Cardiac fibroblast (primary cell): ENCODE measurements at places on chromosomes 5 and 9.

DNA sequence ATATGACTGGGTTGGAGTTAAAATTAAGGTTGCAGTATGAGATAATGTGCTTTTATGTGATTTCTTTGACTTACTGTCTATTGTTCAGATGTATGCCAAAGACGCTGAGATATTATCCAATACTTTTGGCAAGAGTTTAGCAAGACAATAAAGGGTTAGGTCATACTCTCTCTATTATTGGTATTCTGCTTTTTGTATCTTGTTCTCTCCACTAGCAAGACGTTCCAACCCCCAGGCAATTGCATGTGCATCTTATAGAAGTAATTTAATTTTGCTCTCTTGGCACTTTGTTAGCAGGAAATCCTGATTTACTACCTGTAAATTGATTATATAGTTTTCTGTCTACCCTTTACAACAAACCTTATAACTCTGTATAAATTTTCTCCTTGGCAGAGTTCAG lies 1093.6 kb downstream of the CDH9 start:
- no peak for DNase-seq

GRCh38 chr5:113675166-113675565 lies 161.7 kb downstream of the YTHDC2 start:
- no peak for DNase-seq

- DNase-seq: no peak
Measured at GRCh38 chr5:160744268-160745101, 107.5 kb downstream of the ATP10B start.

- DNase-seq: no peak
Measured at GRCh38 chr5:126274076-126274762, 149.0 kb upstream of the GRAMD2B start.

DNA sequence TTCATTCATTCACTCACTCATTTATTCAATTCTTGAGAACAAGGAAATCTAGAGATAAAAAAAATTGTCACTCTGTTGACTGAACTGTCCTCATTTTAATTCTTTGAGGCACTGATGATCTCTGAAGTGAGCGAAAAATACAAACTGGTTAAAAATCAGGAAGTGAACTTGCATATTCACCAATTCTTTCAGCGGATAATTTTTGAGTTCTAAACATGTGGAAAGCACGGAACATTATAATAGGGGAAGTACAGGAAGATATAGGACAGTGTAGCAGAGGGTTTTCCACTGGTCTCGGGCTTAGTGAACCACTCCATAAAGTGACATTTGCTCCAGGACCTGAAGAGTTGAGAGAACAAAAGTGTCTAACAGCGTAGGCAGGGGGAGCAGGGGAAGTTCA lies 169.5 kb downstream of the TLR4 start:
- DNase-seq: no peak

GRCh38 chr9:95506678-95507463 lies 9.9 kb downstream of the PTCH1 start:
- peak; percentile 79 for DNase-seq

- peak; percentile 60 for DNase-seq
Measured at GRCh38 chr5:14445576-14446290, 135.9 kb upstream of the OTULINL start.

DNA sequence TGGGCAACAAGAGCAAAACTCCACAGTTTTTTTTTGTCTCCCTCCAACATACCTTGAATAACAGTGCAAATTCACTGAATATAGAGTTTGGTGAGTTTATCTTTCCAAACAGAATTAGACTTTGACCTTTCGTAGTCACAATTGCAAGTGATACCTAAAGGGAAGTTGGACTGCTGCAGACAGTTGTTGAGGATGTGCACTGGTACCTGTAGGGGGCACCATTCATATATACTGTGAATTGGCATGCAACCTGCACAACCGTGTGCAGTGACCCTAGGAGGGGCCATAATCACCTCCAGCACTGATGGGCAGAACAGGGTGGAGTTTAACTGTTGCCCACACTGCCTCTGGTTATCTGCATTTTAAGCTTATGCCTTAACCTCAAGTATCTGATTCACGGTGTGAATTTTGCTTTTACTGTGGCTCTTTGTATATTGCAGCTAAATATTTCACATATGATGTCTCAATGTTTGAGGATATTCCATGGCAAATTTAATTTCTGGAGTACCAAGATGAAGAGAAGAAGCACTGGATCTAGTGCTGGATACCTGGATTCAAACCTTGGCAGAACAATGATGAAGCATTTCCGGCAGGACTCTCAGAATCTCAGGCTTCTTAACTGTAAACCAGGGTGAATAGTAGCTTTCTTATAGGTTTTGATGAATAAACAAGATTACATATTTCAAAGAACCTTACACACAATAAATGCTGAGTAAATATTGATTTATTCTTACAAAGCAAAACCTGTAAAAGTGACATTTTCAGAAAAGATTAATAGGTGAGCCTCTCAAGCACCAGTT lies 144.3 kb downstream of the ACTBL2 start:
- peak; percentile 57 for DNase-seq

DNA sequence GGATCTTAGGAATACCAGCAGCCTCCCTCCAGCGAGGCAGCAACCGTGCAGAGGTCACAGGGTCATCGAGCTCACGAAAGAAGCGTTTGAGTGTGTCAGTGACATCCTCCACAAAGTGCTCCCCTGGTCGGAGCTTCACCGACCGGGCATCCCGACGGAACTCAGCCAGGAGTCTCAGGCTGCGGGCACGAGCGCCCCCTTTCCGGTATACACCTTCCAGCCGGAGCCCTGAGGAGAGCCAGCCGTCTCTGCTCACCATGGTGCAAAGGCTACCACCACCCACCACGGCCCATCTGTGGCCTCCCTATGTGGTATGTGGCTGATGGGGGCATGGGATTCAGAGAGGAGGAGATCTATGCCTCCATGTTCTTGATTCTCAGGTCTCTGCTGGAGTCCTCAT lies 10.8 kb upstream of the FCHSD1 start:
- DNase-seq: no peak

GRCh38 chr5:93250424-93250823 lies 330.6 kb downstream of the NR2F1-AS1 start:
- DNase-seq: no peak

DNA sequence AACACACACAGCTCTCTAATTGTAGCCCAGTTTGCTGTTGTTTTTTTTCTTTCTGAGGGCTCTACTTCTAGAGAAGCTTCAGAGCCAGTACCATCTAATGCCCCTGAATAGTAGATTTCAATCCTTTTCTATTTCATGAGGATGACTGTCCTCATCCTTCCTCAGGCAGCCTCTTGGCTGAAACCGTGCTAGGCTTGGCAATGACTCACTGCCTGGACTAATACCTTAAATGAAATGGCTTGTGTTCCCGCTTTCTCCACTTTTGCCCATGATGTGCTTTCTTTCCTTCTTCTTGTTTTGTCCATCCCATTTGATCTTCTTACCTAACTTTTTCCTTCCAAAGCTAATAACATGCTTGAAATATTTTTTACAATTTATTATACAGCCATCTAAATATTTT lies 80.1 kb downstream of the ITGA1 start:
- peak; percentile 62 for DNase-seq

DNA sequence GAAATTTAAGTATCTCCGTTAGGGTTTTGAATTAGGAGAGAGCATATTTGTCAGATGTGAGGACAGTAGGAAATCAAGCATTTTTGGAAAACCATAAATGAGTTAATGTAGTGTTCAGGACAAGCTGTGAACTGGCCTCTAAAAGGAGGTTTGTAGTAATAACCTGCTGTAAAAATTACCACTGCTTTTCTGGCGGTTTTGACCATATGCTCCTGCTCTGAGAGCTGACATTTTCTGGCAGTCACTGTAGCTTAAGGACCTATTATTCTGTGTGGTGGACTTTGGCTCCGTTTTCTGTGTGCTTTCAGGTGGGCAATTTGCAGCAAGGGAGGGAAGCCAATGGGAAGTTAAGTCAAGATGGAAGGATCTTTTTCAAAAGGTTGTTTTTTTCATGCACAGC lies 111.1 kb downstream of the SGCD start:
- no peak for DNase-seq

DNA sequence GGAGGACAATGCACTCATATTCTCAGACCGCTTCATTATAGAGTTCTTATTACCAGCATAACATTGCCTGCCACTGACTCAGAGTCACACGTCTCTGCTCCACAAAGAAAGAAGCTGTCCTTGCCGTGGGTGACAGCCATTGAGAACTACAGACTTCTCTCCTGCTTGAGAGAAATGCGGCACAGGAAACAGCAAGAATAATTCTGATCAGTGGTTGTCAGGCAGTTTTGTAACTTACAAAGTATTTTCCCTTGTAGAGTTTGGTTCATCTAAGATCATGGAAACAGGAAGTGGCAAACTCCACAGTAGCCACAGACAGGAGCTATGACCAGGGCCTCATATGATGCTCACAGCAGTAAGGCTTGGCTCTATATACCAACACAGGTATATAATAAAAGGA lies 47.0 kb downstream of the KCNV2 start:
- DNase-seq: no peak

DNA sequence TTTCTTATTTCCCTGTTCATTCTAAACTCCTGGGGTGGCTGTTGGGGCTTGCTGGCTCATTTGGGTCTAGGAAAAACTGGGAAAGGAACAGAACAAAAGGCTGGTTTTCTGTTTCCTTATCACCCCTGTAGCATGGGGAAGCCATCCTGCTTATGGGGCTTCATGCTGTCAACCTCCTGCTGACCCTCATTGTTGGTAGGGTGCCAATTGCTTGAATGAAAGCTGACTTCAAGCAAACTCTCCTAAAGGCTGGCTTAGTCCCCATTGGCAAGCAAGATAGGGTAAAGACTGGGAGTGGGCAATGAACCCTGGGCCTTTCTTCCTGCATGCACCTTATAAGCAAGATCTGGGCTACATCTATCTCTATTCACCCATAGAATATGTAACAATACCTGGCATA lies 511.6 kb downstream of the DMAC1 start:
- no peak for DNase-seq
